ENCODE measurements at places on chromosomes 1 and 21. TPM values are rescaled to one million over a fixed set of nuclear protein-coding genes. Genes with fewer than 3 reads are reported as not detected.

DNA sequence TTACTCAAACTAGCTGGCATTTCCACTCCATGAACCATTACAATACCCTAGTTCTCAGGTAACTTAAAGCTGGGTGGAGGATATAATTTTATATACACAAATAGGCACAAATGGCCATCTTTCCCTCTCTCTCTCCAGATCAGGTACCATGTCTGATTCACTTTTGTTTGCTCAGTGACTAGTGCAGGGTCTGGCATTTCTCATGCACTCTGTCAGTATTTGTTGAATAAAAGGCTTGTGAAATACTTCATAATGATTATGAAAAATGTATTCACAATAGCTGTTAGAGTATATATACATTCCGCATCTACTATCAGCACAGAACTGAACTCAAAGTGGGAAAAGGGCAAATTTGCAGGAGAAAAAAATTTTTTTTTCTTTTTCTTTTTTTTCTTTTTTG is 510.2 kb upstream of the USP24 start:
- no peak for DNase-seq
- H3K27me3 ChIP-seq: no peaks in the 10 kb centered on the region
- no peak overlapping the region for H3K4me3 ChIP-seq
- no peaks in the 10 kb centered on the region for H3K36me3 ChIP-seq

DNA sequence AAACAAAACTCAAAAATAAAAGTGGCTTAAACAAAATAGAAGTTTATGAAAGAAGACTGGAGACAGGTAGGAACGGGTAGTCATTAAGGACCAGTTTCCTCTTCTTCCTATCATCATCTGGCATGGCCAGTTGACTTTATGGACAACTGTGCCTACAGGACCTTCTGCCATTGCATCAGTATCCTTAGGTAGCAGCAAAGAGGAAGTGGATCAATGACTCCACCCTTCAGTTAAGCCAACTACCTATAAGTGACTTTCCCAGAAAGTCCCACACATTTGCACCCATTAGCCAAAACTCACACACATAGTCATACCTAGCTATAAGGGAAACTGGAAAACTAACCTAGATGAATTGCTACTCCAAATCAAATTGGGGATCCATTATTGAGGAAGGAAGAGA is 51.7 kb downstream of the RASAL2 start:
- no peaks in the 10 kb centered on the region for H3K27me3 ChIP-seq
- H3K36me3 ChIP-seq: no peaks in the 10 kb centered on the region
- no peaks in the 10 kb centered on the region for H3K4me1 ChIP-seq
- no peak overlapping the region for H3K27ac ChIP-seq
- no peak overlapping the region for H3K4me3 ChIP-seq

- H3K36me3 ChIP-seq: no peaks in the 10 kb centered on the region
- DNase-seq: no peak
- no peak overlapping the region for H3K27ac ChIP-seq
Measured at GRCh38 chr1:67564193-67564592, 120.8 kb upstream of the GADD45A start.

DNA sequence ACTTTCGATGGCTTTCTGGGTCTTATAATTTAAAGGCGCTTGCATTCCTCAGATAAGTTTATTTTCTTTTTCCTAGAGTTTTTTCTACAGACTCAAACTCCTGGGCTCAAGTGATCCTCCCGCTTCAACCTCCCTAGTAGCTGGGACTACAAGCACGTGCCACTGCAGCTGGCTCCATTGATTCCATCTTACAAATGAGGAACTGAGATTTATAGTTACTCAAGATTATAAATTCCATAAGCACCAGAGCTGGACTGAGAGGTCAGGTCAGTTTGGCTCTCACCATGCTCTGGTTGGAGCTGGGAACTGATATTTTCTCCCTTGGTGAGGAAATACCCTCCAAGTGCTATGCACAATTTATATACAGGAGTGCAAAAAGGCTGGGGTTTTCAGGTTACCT is 13.4 kb upstream of the PRPF38B start:
- H3K27me3 ChIP-seq: no peaks in the 10 kb centered on the region
- DNase-seq: no peak
- H3K4me1 ChIP-seq: no peaks in the 10 kb centered on the region
- H3K27ac ChIP-seq: no peak overlapping the region

GRCh38 chr1:182995894-182996293 is 27.3 kb upstream of the LAMC1 start:
- no peaks in the 10 kb centered on the region for H3K36me3 ChIP-seq
- H3K27ac ChIP-seq: no peak overlapping the region
- no peaks in the 10 kb centered on the region for H3K4me1 ChIP-seq
- no peak overlapping the region for H3K4me3 ChIP-seq

ARHGEF2 gene
- total RNA-seq: 100 TPM

KLHDC9 gene
- 1.0 TPM for total RNA-seq

DNA sequence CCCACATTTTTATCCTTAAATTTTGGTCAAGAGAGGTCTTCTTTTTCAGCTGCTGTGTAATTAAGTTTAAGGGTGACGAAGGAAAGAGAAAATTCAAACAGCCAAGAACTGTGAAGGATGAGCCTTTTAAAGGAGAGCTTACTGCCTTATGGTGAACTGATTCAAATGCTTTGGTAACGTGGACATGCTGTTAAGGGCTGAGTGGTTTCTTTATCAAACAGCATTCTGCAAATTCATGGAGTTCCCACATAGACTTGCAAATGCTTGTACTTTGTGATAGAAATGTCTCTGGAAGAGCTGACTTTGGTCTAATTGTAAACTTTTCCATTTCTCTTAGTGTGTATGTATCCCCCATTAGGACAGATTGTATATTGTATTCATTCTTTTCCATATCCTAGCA is 93.8 kb downstream of the CHD1L start:
- H3K27me3 ChIP-seq: no peaks in the 10 kb centered on the region
- H3K36me3 ChIP-seq: no peaks in the 10 kb centered on the region
- no peak overlapping the region for H3K4me3 ChIP-seq
- DNase-seq: no peak
- no peaks in the 10 kb centered on the region for H3K4me1 ChIP-seq

DNA sequence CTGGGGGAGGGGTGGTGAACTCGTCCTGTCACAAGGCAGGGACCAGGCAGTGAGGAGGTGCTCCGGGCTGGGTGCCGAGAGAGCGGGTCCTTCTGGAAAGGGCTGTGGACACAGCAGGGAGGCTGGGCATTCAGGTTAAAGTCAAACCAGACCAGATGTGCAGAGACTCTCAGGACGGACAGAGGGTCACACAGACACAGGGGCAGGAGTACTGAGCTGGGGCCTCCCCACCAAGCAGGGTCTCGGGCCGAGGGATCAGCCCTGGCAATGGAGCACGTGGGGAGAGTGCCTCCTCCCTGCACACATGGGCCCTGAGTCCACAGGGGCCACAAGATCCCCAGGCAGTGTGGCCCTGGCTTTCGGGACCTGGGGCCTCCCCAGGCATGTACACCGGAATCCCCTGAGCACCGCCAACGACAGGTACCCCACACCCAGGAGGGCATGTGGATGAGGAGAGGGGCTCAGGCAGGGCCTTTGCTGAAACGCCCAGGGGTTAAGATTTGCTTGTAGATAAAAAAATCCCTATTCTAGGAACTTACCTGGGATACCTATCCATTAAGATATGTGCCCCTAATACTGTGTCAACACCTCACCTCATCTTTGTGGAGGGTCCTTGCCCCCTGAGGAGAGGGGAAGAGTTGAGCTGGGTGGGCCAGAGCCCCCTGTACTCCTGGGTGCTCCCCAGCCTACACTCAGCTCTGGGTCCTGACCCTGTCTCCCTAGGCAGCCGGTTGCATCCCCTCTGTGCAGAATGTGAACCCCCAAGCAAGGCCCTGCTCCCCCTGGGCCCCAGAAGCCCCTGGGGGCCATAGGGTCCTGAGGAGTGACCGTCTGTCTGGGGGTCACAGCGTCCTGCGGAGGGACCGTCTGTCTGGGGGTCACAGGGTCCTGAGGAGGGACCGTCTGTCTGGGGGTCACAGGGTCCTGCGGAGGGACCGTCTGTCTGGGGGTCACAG is 46.9 kb upstream of the ADARB1 start:
- DNase-seq: no peak
- no peak overlapping the region for H3K4me3 ChIP-seq
- peaks cover 4% of the 10 kb centered on the region for H3K27me3 ChIP-seq
- peaks cover 45% of the 10 kb centered on the region for H3K4me1 ChIP-seq
- no peak overlapping the region for H3K27ac ChIP-seq

Data from muscle of leg (tissue), 16 donors.